Natural killer cell (primary cell): ENCODE measurements at places on chromosomes 6 and 20. TPM values are rescaled to one million over a fixed set of nuclear protein-coding genes. Genes with fewer than 3 reads are reported as not detected.

KIF25 gene
- not detected for total RNA-seq

GRCh38 chr6:139608466-139609261 lies 234.2 kb upstream of the CITED2 start:
- H3K4me3 ChIP-seq, result no peak overlapping the region
- no peaks in the 10 kb centered on the region for H3K27me3 ChIP-seq
- H3K36me3 ChIP-seq, result no peaks in the 10 kb centered on the region

DNA sequence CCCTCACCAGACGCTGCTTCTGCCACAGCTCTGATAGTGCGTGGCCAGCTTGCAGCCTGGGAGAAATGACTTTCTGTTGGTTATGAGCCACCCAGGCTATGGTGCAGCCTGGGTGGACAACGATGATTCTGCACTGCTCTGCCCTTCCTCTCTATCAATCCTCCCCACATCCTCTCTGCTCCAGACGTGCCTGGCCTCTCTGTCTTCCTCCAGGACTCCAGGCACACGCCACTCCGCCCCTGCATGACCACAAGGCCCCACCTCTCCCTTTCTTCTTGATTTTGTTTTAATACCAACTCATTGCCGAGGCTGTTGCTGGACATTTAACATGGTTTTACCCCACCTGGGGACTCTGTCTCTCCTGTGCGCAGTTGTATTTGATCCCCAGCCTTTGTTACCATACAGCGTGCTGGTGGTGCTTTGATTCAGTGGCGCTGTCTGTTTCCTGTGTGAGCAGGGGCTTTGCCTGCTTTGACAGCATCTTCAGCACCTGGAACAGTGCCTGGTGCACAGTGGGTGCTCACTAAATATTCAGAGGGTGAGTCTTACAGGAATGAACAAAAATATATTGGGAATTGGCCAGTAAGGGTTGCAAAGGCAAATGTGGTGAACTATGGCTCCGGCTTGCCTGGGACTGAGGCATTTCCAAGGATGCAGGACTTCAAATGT lies 280.9 kb downstream of the CDH26 start:
- DNase-seq, result no peak
- no peaks in the 10 kb centered on the region for H3K4me1 ChIP-seq
- H3K36me3 ChIP-seq, result no peaks in the 10 kb centered on the region
- no peaks in the 10 kb centered on the region for H3K27me3 ChIP-seq
- no peak overlapping the region for H3K4me3 ChIP-seq

- no peaks in the 10 kb centered on the region for H3K27me3 ChIP-seq
- no peak for DNase-seq
- no peak overlapping the region for H3K27ac ChIP-seq
These were observed 179.3 kb downstream of the MTFR2 start for GRCh38 chr6:136070815-136071214.
